ENCODE measurements at places on chromosomes 12 and 14.

DNA sequence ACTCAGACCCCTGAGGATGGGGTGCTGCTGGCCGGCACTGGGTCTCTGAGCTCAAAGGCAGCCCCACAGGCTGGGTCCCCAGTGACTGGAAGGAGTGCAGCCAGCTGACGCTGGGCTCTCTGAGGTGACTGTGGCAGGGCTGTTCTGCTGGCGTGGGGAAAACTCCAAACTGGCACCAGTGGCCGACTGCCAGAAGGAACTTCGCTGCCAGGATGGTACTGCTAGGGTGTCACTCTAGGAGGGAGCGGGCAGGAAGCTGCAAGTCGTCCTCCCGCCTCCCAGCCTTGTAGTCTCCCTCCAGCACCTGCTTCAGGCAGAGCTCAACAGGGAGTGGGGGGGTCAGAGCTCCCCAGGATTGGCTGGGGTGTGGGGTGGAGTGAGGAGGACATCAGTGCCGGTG lies 41.3 kb downstream of the CDC42BPB start:
- DNase-seq = no peak

DNA sequence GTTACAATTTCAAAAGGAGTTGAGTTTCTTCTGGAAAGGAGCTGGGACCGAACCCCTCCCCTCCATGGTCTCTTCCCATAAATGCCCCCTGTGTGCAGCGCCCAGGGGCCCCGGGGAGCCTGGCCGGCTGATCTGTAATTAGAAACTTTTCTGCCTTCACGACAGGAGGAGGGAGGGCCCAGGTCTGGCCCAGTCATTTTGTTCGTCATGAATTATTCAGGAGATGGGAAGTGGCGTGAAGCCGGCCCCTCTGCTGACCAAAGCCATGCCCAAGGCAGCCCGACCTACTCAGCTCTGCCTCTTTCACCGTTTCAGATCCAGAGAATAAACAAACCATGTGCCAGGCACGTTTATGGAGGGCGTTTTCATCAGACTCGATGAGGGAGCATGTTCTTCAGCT lies 33.3 kb upstream of the MSI1 start:
- DNase-seq = no peak

DNA sequence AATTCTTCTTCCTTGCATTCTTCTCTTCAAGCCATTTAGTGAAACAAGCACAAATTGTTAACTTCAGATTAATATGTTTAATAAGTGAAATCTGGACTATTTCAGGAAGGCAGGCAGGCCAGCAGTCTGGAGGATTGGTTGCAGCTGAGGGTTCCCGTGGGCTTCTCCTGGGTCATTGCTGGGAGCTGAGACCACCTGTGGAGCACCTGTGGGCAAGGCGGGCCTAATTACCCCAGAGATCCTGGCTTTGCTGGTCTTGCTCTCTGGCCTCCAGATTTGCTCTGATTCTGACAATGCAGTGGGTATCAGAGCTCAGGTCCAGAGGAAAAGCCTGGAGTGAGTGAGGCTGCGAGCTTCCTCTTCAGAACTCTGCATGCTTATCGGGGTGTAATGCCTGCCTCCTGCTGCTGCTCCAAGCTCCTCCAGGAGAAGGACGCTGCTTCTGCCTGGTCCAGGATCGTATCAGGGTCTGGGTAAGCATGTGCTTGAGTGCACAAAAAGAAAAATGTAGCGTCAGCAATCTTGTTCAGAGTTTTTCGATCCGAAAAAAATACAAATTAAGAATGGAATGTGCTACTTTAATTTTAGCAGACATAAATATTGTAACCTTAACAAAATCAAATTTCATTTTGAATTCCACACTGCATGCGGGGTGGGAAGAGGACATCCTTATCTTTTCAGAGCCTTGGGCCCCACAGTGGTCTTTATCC lies 93.8 kb downstream of the TMEM30B start:
- no peak for DNase-seq

DNA sequence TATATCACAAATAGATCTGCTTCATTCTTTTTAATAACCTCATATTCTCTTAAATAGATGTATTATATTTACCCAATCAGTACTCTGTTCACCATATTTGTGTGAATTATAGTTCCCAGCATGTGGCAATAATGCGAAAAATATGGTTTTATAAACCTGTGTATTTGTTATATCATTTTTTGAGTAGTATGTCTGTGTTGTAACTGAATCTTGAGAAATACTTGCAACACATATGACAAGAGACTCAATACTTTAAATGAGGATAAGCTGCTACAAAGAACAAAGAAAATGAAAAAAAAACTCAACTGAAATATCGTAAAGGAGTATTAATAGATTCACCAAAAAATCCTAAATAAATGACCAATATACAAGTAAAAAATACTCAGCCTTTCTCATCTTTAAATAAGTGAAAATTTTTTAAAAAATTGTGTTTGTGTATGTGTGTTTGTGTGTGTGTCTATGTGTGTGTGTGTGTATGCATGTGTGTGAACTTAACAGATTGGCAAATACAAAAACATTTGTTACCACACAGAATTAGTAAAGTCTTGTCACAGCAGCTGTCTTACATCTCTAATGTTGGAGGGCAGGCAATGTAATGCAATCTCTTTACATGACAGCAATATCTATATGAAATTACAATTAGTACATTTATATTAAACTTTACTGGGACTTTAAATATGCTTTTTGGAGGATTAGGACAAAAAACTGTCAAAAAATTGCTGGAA lies 441.9 kb upstream of the MGAT4C start:
- no peak for DNase-seq

GRCh38 chr14:61080591-61081010 lies 99.6 kb downstream of the SLC38A6 start:
- DNase-seq = peak; percentile 86

DNA sequence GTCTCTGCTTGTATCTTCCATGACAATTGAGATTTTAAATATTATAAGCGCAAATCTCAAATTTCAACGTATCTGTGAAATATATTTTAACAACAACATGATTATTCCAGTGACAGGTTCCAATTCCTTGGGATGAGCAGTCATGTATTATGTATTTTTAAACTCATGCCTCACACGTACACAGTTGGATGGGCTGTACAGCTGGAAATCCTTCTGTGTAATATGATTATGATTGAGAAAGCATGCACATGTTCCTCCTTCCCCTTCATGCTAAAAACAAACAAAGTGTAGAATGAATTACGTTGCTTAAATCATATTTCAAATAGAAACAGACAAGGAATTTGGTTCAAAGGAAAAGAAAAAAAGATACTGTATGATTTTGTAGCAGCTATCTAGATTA lies 428.3 kb downstream of the TMTC2 start:
- DNase-seq = no peak

GRCh38 chr12:56198836-56199235 lies 9.6 kb upstream of the SMARCC2 start:
- no peak for DNase-seq

- DNase-seq = no peak
Measured at GRCh38 chr12:27965966-27966365, 6.6 kb downstream of the PTHLH start.

- no peak for DNase-seq
Measured at GRCh38 chr14:92501891-92502351, 11.7 kb upstream of the RIN3 start.

Data from fibroblast of the conjunctiva (primary cell).